ENCODE measurements at places on chromosomes 3 and 15. TPM values are rescaled to one million over a fixed set of nuclear protein-coding genes. Genes with fewer than 3 reads are reported as not detected.

DNA sequence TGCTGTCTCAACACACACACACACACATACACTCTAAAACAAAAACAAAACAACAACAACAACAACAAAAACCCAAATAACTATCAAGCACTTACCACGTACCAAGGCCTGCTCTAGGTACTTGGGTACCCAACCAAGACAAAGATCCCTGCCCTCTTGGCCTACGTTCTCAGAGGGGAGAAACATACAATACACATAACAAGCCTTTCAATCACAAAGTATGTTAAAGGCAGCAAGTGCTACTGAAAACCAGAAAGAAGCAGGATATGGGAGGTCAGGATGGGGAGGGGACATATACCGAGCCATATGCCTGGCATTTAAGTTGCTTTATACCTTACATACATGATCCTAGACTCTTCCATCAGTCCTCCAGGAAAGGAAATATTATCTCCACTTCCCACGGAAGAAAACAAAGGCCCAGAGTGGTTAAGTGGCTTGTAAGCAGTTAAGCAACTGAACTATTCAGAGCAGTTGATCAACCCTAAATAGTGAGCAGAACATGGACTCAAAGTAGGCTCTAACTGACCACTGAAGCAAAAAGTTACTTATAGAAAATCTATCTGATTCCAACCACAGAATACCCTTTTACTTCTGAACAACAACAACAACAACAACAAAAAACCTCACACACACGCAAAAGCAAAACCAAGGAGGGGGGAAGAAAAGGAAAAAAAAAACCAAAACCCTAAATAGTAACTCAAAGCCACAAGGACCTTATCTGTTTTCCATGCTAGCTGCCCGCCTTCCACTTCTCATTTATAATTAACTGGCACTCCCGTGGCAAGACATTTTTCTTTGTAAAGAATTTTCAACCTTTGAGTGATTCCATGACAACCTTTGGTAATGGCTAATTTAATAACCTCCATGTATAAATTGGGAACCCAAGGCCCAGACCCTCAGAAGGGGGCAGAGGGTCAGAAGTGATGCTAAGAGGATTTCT lies 21.0 kb downstream of the PRICKLE2 start:
- H3K4me1 ChIP-seq = no peaks in the 10 kb centered on the region
- H3K27me3 ChIP-seq = no peaks in the 10 kb centered on the region
- H3K27ac ChIP-seq = no peak overlapping the region
- no peak for DNase-seq

Gene CLRN1
- not detected for total RNA-seq

DNA sequence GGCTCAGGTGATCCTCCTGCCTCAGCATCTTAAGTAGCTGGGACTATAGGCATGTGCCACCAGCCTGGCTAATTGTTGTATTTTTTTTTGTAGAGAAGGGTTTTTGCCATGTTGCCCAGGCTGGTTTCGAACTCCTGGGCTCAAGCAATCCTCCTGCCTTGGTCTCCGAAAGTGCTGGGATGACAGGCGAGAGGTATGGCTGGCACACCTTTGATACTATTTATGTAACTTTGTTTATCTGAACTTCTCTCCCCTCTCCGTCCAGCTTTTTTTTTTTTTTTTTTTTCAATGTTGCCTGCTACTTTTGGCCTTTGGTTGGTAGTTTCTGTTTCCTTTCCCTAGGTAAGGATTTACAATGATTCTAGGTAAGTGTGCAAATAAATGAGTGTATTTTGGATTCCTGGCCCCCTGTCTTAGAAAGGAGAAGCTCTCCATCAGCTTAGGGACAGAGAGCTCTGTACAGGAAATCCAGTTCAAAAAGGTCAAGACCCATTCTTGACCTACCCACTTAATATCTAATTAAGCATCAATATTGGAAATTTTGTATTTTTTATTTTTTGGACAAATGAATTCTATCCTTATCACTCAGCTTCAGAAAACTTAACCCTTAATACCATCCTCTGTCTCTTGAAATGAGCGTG lies 6.8 kb downstream of the ARL6IP5 start:
- H3K27ac ChIP-seq = peak overlapping the region; percentile 84
- peaks cover 74% of the 10 kb centered on the region for H3K4me1 ChIP-seq
- DNase-seq = peak; percentile 38
- H3K4me3 ChIP-seq = no peak overlapping the region

Gene GANC
- total RNA-seq = 23.5 TPM

Gene MINAR1
- total RNA-seq = 0.98 TPM

DNA sequence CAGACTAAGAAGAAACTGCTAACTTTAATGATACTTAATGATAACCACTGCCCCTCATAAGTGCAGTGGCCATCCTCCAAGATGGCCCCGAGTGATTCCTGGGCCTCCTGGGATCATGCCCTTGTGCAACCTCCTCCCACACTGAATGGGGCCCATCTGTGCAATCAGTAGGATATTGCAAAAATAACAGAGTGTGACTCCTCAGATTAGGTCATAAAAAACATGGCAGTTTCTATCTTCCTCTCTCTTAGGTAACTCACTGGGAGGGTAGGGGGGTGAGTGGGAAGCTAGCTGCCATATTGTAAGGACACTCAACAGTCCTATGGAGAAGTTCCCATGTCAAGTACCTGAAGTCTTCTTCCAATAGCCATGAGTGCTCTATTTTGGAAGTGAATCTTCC lies 173.0 kb downstream of the SHQ1 start:
- no peak overlapping the region for H3K27ac ChIP-seq
- no peaks in the 10 kb centered on the region for H3K36me3 ChIP-seq
- H3K4me3 ChIP-seq = no peak overlapping the region
- H3K27me3 ChIP-seq = no peaks in the 10 kb centered on the region
- H3K4me1 ChIP-seq = no peaks in the 10 kb centered on the region

DNA sequence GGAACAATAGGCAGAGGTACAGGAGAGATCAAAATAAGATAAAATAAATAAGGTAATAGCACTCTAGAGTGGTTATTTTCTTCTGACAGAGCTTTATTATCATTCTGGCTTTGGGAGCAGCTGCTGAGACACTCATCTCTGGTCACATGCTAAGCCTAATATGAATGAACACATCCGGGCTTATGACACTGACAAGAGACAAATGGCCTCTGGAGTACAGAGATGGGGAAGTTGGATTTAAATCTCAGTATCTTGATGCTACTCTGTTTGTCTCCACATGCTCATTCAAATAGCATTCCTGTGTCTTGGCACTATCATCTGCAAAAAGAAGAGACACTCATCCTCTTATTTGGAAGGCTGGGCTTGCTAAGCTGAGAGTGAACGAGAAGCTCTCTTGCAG lies 55.6 kb downstream of the TMEM45A start:
- H3K4me1 ChIP-seq = no peaks in the 10 kb centered on the region
- H3K27me3 ChIP-seq = no peaks in the 10 kb centered on the region
- no peak overlapping the region for H3K4me3 ChIP-seq
- H3K36me3 ChIP-seq = no peaks in the 10 kb centered on the region
- no peak for DNase-seq

- no peak for DNase-seq
- H3K36me3 ChIP-seq = no peaks in the 10 kb centered on the region
- H3K4me1 ChIP-seq = no peaks in the 10 kb centered on the region
- H3K4me3 ChIP-seq = no peak overlapping the region
- H3K27me3 ChIP-seq = no peaks in the 10 kb centered on the region
Measured at GRCh38 chr3:105304487-105304886, 62.2 kb upstream of the ALCAM start.

DNA sequence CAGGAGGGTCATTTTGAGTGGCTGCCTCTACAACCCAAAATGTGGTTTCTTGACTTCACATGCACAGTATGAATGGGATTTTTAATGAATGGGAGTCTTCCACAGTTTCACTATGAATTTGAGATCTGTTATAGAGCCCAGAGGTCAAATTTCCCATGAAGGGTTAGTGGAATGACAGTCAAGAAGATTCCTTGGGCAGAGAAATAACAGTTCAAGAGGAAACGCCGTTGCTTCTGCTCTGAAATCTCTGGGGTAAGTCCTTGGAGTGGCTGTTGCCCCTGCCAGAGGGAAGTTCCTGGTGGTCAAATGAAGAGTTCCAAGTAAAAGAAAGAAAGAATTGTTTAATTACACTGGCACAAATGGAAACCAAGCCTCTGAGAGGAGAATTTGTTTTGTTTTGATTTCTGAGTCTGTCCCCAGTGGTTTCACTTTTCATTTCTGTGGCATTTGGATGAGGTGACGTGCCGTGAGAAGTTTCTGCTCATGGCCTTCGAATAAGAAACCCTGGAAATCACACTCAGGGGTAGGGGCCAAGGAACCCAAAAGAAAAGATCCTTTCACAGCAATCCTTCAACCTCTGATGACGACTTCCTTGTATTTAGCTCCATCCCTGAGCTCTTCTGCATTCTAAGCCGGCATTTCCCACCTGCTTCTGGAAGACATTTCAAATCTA lies 77.5 kb upstream of the IL12A start:
- no peaks in the 10 kb centered on the region for H3K4me1 ChIP-seq
- no peaks in the 10 kb centered on the region for H3K36me3 ChIP-seq
- DNase-seq = no peak

GRCh38 chr3:16789344-16790120 lies 95.2 kb upstream of the PLCL2 start:
- no peaks in the 10 kb centered on the region for H3K27me3 ChIP-seq
- H3K36me3 ChIP-seq = no peaks in the 10 kb centered on the region
- no peak overlapping the region for H3K4me3 ChIP-seq
- peak; percentile 59 for DNase-seq

DNA sequence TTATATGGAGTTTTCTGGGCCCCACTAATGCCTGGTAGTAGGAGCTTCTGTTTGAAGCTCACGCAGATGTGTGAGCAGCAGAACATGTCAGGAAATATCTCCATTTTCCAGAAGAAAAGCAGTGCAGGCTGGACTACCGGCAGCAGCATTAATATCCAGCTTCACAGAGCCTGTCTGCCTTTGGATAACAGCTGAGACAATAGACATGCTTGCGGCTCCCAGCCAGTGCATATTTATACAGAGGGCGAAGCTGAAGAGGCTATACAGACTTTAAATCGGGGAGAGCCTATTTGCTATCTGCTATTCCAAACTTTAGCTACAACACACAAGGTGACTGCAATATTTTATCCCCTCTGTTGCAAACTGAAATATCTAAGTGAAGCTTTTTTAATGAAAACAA lies 250.1 kb upstream of the WNT5A start:
- no peak overlapping the region for H3K4me3 ChIP-seq
- H3K27ac ChIP-seq = no peak overlapping the region
- H3K4me1 ChIP-seq = no peaks in the 10 kb centered on the region
- no peaks in the 10 kb centered on the region for H3K27me3 ChIP-seq

- no peak overlapping the region for H3K27ac ChIP-seq
- H3K4me1 ChIP-seq = peaks cover 10% of the 10 kb centered on the region
- no peaks in the 10 kb centered on the region for H3K36me3 ChIP-seq
- no peaks in the 10 kb centered on the region for H3K27me3 ChIP-seq
- no peak overlapping the region for H3K4me3 ChIP-seq
Measured at GRCh38 chr15:66829551-66830121, 127.6 kb downstream of the SMAD6 start.

Gene MASP1
- not detected for total RNA-seq

- no peak overlapping the region for H3K4me3 ChIP-seq
- no peaks in the 10 kb centered on the region for H3K27me3 ChIP-seq
- no peak for DNase-seq
- peaks cover 69% of the 10 kb centered on the region for H3K36me3 ChIP-seq
Measured at GRCh38 chr15:41530363-41530956, 13.6 kb downstream of the RPAP1 start.

DNA sequence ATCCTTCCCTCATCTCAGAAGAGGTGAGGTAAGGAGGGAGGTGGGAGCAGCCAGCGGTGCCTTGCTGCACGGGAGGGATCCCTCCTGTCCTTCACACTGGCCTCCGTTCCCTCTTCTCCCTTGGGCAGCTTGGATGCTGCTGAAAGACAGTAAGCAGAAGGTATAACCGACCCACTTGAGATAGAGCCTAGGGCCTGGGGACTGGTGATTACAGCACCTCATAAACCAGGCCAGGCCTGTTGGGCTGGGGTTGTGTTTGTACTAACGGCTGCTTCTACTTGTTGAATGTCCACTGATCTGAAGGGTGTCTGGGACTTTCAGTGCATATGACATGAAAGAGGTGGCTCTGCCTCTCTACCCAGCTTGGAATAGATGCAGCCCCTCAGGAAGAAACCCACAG lies 25.0 kb downstream of the SEMA6D start:
- H3K4me1 ChIP-seq = no peaks in the 10 kb centered on the region
- H3K27ac ChIP-seq = no peak overlapping the region
- H3K27me3 ChIP-seq = no peaks in the 10 kb centered on the region
- no peak overlapping the region for H3K4me3 ChIP-seq
- no peak for DNase-seq

- H3K36me3 ChIP-seq = no peaks in the 10 kb centered on the region
- no peak overlapping the region for H3K27ac ChIP-seq
- H3K4me1 ChIP-seq = no peaks in the 10 kb centered on the region
- H3K27me3 ChIP-seq = no peaks in the 10 kb centered on the region
- no peak for DNase-seq
- no peak overlapping the region for H3K4me3 ChIP-seq
Measured at GRCh38 chr15:69357773-69358771, 56.1 kb upstream of the KIF23 start.

Gene CEP152
- 11.4 TPM for total RNA-seq

Gene IRAK2
- total RNA-seq = 10.9 TPM

- H3K4me3 ChIP-seq = no peak overlapping the region
- no peaks in the 10 kb centered on the region for H3K27me3 ChIP-seq
- no peaks in the 10 kb centered on the region for H3K36me3 ChIP-seq
- no peak overlapping the region for H3K27ac ChIP-seq
Measured at GRCh38 chr3:159964166-159964973, 24.3 kb upstream of the IL12A start.

Gene MSL2
- 104 TPM for total RNA-seq

Gene KY
- total RNA-seq = not detected

Gene ACAN
- not detected for total RNA-seq
